Mesenteric fat pad (tissue), 1 donor: ENCODE measurements at places on chromosomes 7 and 10. TPM values are rescaled to one million over a fixed set of nuclear protein-coding genes. Genes with fewer than 3 reads are reported as not detected.
A peak's percentile ranks its signal among the peaks of the same experiment; 100 is the strongest.

The TRIM50 gene
- 0.71 TPM for total RNA-seq

The CUZD1 gene
- 0.51 TPM for total RNA-seq

DNA sequence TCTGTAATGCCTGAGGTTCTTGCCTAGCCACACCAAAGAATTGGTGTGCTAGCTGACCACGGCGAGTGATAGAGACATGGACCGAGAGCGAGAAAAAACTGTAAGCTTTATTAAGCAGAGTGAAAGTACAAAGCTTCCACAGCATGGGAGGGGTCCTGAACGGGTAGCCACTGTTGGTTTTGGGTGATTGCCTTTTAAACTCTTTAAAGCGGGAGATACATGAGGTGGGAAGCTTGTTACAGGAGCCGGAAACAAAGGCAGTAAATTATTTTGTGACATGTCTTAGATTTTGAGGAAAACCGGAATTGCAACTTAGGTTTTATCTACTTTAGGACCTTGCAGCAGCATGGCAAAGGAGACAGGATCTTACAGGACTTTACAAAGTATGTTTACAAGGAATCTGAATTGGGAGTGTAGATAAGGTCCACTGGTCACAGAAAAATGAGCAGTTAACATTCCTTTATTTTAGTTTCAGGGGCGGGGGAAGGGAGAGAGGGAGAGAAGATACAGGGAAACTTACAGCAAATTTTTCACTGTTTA, 252.7 kb upstream of the MBL2 start:
- DNase-seq = no peak

The RSPH10B2 gene
- not detected for total RNA-seq

The ASB15 gene
- not detected for total RNA-seq

DNA sequence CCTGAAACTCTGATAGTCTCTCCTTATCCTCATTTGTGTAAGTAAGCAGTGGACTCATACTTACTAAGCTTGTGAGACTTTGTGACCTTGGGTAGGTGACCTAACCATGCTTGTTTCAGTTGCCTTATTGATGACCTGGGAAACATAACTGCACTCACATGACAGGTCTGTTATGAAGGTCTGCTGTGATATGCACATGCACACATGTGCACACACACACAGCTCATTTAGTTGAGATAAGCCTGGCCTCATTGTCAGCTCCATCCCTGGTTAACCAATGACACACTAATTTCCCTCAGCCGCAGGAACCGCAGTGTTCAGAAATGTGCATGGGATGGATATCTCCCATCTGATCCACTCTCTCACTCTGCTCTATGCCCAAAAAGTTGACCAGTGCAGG, 177.2 kb downstream of the GPAM start:
- no peak for DNase-seq

The FAM25A gene
- total RNA-seq = not detected

The CNPY1 gene
- not detected for total RNA-seq

DNA sequence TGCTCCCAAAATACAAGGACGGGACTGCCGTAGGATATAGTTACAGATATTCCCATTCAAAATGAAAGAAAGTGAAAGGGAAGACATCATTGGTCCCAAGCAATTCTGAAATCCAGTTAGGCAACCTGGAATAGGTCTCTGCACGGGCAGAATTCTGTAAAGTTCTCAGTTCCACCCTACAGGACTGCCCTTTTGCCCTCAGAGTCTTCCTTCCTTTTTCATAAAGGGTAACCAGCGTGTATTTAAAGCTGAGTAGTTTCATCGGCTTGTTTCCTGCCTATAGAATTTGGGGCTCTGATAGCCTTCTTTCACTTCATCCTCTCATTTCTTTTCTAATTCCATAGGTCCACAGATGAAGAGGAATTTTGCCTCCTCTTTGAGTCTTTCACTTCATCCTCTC, 20.0 kb downstream of the COPG2 start:
- DNase-seq = no peak

The TLX1 gene
- total RNA-seq = not detected

The GJD4 gene
- total RNA-seq = not detected

GRCh38 chr10:129914153-129914855, 49.8 kb downstream of the EBF3 start:
- peak; percentile 83 for DNase-seq

GRCh38 chr7:139777133-139777891, 486 bp downstream of the HIPK2 start:
- DNase-seq = no peak

- no peak for DNase-seq
These were observed 205.9 kb downstream of the ARL4A start for GRCh38 chr7:12893292-12893691.

The CYP2C19 gene
- 0.19 TPM for total RNA-seq

GRCh38 chr10:113297226-113297625, 255.6 kb upstream of the HABP2 start:
- no peak for DNase-seq

The RSPH10B gene
- not detected for total RNA-seq

DNA sequence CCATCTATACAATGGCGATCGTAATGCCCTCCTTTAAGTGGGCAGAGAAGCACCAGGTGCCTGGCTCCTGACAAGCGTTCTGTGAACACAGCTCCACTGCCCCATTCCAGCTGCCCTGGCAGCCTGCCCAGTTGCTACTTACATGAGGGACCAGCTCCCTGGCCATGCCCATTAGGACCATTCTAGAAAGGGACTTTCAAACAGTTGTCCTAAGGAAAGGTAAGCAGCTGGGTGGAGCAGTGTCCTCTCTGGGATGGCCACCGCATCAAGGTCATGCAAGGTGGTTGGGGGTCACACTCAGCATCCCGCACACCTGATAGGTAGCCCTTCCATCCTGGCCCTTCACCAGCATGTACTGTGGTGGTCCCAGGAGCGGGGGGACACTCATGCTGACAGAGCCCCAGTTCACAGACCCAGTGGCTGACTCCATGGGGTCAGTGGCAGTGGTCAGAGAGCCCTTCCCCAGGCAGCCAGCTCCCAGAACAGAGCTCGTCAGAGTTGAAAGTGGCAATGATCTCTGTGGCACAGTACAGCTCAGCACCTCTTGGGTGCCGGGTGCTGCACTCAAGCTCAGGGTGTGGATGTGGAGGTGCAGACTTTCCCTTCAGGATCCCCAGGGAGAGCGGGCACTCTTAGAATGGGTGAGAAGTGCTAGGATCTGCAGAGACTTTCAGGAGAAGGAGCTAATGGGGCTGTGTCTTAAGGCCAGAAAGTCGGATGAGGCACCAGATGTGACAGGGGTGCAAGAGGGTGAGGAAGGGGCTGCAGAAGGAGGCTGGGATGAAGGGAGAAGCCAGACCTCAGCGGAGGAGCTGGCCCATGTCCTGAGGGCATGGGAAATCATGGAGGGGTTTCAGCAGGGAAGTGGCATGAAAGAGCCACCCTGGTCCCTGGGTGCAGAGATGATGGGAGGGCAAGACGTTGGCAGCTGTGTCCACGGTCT, 10.9 kb downstream of the MMRN2 start:
- DNase-seq = peak; percentile 89

GRCh38 chr10:91349381-91349780, 60.8 kb upstream of the HECTD2 start:
- DNase-seq = no peak

The ZNRF2 gene
- total RNA-seq = 17.6 TPM

GRCh38 chr10:87921931-87922688, 58.7 kb downstream of the PTEN start:
- no peak for DNase-seq

The CYP3A4 gene
- total RNA-seq = 0.26 TPM

GRCh38 chr7:156327474-156327873, 313.1 kb upstream of the RNF32 start:
- no peak for DNase-seq

- DNase-seq = no peak
These were observed 27.4 kb upstream of the GDI2 start for GRCh38 chr10:5840314-5841307.

GRCh38 chr7:17152721-17153120, 145.7 kb upstream of the AHR start:
- DNase-seq = no peak

The MMRN2 gene
- 78.4 TPM for total RNA-seq

- DNase-seq = peak; percentile 78
These were observed 3.8 kb downstream of the RARRES2 start for GRCh38 chr7:150337659-150338081.

The AVPI1 gene
- 30.5 TPM for total RNA-seq

- no peak for DNase-seq
These were observed 396.1 kb upstream of the KLF6 start for GRCh38 chr10:4181081-4181480.

The AGBL3 gene
- 2.6 TPM for total RNA-seq

DNA sequence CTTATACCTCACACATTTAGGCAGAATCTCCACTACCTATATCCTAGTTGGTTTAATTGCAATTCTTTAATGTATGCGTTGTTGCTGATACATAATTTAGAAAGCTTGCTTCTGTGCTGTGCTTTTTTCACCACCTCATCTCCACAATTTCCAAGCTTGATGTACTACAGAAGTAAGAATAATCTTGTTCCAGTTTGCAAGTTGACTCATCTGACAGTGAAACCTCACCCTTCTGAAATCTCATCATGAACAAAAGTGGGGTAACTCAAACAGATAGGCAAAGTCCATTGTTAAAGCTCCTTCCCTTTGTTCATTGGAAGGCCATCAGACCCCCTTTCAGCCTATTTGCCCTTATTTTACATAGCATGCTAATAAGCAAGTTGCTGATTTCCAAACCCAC, 13.6 kb downstream of the EIF4EBP2 start:
- no peak for DNase-seq

- no peak for DNase-seq
These were observed 65.3 kb downstream of the FZD1 start for GRCh38 chr7:91329571-91329970.

GRCh38 chr10:131071721-131072120, 239.8 kb downstream of the TCERG1L start:
- DNase-seq = peak; percentile 73

DNA sequence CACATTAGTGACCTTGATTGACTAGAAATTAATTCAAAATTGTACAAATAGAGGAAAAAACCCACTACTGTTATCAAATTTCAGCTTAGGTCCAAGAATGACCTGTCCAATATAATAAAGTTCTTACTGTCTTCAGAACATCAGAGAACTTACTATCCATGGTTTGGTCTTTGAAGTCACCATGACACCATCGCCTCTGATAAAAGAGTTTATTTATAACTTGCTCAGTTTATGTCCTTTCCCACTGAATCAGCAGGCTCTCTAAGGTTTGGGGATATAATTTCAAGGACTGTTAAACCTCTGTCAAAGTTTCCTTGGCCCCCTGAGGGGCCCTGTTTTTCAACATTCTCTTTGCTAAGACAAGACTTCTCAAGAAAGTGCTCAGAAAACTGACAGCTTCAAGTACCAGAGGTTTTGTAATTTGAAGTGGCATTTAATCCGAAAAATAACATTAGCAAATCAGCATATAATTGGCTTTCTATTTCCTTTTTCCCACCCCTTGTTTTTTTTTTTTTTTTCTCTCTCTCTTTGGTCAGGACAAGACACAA, 191.7 kb upstream of the FERD3L start:
- no peak for DNase-seq

GRCh38 chr7:85164376-85164775, 22.5 kb downstream of the SEMA3D start:
- no peak for DNase-seq

DNA sequence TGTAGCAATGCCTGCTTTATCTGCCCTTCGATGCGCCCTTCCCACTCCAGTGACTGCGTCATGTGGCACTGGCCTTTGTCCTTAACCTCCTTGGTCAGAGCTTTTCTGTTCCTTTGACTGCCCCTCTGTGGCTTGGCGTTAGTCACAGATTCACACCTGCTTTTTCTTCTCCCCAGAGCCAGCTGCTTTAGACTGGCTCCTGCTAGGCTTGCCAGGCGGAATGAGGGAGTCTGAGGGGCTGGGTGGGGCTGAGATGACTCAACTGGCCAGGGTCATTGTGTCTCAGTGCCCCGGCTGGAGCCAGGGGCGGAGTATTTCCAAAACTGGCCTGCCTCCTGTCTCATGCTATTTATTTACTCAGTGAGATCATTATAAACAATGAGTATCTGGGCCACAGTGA, 194.1 kb downstream of the EMX2 start:
- no peak for DNase-seq
